ENCODE measurements at places on chromosomes 4 and X.

- no peak for DNase-seq
Observed at GRCh38 chrX:131549011-131549410, 5.1 kb downstream of the OR13H1 start.

DNA sequence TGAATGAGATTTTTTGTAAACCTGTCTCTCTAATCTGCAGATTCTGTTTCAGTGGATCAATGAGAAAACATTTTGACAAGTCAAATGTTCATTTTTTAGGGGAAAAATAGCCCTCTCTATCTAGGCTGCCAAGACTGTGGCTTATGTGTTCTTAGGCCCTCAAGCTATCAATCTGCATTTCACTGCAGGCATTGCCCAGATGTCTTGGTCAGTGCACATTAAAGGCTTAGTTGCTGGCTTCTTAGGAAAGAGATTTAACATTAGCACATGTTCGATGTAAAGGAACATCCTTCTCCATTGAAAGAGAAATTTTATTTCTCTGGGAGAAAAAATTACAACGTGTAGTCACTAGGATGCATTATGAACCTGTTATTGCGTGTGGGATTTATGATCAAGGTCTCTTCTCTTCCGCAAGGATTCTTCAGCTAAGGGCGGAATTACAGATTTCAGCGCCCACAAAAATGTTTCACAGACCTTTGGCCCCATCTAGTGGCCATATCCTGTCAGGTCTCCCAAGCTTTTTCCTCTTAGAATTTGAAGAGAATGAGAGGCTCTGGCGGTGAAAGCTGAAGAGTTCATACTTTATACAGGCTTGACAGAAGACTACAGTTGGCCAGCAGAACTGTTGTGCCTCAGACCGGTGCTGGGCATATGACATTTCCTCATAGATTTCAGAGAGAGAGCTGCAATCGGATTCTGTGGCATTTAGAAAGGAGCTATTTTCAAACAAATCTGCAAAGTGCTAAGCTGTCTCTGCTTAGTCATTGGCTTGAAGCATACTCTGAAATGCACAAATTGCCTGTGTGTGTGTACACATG, 144.6 kb upstream of the NOCT start:
- peak; percentile 40 for DNase-seq

GRCh38 chr4:21628116-21628670, 320.4 kb downstream of the KCNIP4 start:
- DNase-seq = no peak

- DNase-seq = no peak
Observed at GRCh38 chr4:106478152-106478551, 109.6 kb upstream of the GIMD1 start.

GRCh38 chr4:57068237-57068981, 41.8 kb downstream of the IGFBP7 start:
- no peak for DNase-seq

- DNase-seq = no peak
Observed at GRCh38 chrX:14884714-14885113, 11.5 kb downstream of the MOSPD2 start.

DNA sequence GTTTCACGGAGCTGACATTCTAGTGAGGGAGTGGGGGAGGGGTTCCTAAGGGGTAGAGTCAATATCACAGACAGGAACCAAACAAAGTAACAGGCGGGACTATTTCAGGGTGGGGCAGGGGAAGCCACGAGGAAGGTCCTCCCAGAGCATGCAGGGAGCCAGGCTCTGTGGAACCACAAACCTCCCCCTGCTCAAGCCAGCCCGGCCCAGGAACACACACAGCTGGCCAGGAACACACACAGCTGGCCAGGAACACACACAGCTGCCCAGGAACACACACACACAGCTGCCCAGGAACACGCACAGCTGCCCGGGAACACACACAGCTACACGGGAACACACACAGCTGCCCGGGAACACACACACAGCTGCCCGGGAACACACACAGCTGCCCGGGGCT, 24.8 kb downstream of the EVC2 start:
- DNase-seq = no peak

- DNase-seq = no peak
Observed at GRCh38 chr4:144565527-144566195, 80.3 kb upstream of the HHIP start.

DNA sequence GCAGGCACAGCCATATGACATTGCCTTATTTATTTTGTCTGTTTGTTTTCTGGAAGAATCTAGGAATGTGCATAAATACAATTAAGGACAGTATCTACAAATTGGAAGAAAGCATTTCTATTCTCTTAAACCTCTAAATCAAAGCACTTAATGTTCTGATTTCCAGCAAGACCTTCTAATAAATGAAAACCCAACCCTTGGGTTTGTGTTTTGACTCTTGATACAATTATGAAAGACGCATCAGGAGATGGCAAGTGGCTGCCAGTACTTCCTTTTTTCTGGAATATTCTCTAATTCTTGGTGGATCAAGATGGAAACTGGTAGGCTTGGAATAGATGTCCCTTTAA, 437 bp upstream of the CPE start:
- DNase-seq = no peak

GRCh38 chr4:176793060-176793605, 411 bp upstream of the VEGFC start:
- no peak for DNase-seq

- DNase-seq = no peak
Observed at GRCh38 chr4:3419836-3420605, 21.7 kb upstream of the HGFAC start.

- no peak for DNase-seq
Observed at GRCh38 chr4:168917138-168917779, 92.8 kb downstream of the CBR4 start.

GRCh38 chr4:185874516-185875230, 62.7 kb upstream of the SORBS2 start:
- DNase-seq = no peak

GRCh38 chrX:133413218-133413925, 1.9 kb downstream of the GPC4 start:
- DNase-seq = no peak

DNA sequence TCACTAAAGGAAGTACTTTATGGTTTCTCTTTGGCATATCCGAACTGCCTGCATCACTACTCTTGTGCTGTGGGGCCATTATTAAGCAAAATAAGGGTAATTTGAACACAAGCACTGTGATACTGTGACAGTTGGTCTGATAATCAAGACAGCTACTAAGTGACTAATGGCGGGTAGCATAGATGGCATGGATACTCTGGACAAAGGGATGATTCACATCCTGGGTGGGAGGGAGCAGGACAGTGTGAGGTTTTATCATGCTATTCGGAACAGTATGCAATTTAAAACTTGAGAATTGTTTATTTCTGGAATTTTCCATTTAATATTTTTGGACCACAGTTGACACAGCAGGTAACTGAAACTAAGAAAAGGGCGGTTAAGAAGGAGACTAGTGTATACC, 52.6 kb upstream of the CITED1 start:
- no peak for DNase-seq

DNA sequence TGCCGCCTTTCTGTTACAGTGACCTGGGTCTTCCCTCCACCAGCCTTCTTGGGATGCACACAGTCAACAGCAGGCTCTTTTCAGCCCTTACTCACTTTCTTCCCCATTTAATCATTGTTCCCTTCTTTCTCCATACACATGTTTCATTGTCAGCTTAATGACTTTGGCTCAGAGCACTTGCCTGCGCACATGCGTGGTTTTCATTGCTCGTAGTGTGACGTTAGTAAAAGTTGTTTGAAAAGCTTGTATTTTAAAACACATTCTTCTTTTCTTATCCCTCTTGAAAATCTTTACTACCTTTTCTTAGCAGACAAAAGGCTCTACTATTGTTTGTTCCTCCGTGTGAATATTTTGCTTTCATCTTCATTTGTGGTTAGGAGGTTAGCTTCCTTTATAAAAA, 19.7 kb upstream of the SCOC start:
- DNase-seq = no peak

DNA sequence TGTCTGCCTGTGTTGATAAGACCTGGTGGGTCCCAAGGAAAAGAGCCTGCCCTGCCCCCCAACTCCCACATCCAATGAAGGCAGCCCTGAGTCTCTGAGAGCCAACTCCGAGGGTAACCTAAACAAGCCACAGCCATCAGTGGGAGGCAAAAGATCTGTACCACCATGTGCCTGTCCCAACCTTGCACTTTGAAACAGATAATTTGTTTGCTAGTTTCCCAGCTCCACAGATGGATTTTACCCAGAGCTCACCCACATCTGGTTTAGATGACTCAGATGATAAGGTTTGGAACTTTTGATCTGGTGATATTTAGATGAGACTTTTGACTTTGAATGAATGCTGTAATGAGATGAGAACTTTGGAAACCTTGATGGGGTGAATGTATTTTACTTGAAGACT, 246.0 kb upstream of the PSAPL1 start:
- no peak for DNase-seq

- no peak for DNase-seq
Observed at GRCh38 chr4:179447308-179447707, 2005.1 kb upstream of the AGA start.

DNA sequence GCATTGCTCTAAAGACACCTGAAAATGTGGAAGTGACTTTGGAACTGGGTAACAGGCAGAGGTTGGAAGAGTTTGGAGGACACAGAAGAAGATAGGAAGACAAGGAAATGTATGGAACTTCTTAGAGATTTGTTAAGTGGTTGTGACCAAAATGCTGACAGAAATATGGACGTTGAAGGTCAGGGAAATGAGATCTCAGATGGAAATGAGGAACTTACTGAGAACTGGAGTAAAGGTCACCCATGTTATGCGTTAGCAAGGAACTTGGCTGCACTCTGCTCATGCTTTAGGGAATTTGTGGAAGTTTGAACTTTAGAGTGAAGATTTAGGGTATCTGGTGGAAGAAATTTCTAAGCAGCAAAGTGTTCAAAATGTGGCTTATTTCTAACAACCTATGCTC, 99.4 kb downstream of the FAM13A start:
- DNase-seq = no peak

DNA sequence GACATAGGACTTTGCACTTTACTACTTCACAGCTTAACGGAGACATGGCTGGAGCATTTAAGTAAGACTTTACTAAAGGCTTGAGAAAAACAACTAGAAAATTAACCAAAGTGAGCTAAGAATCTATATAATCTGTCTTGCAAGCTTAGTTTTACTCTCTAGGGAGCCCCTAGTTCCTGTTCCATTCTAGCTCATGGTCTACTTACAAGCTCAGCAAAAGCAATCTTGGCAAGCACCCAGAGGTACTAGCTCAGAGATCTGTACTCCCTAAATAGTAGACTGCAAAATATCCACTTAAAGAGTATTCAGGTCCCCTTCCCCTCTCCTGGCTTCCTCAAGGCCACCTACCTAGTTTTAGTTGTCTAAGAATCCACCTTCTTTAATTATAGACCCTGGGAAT, 469.0 kb downstream of the IDS start:
- DNase-seq = no peak

GRCh38 chrX:34300871-34301270, 168.8 kb upstream of the FAM47A start:
- no peak for DNase-seq

- DNase-seq = no peak
Observed at GRCh38 chr4:52883707-52884669, 21.9 kb downstream of the RASL11B start.

- no peak for DNase-seq
Observed at GRCh38 chr4:170674176-170674575, 584.4 kb upstream of the AADAT start.

DNA sequence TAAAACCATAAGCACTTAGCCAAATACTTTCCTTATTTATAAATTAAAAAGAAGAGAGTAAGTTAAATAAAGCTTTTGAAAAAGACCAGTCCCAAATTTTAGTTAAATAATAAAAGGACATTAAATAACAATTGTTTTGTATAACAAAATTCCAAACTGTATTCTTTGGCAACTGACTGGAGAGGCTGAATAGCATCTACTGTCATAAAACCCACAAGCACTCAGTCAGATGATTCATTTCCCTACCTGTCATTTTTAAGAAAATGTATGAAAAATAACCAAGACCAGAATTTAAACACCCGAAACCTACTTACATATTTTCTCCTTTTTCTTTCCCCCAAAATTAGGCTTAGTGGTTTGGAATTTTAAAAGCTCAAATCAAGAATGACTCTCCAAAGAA, 32.5 kb upstream of the SMIM10L2A start:
- DNase-seq = no peak

DNA sequence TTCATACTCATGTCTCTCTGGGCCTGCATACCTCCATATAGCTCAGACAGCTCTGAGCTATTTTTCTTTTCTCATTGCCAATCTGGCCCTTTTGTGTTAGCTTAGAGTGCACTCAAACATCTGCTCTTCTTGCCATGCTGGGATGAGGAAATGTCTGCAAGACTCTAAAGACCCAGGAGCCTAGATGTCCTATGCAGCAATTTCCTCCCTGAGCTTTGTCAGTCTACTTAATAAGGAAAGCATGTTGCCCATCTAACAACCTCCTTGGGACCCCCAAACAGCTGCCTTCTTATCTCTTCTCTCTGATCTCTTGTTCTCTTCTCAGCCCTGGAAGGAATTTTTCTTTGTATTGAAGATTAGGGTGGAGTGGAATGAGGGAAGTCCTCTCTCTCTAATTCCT, 69.2 kb downstream of the UCHL1 start:
- no peak for DNase-seq

- no peak for DNase-seq
Observed at GRCh38 chr4:111636961-111637585, 508.2 kb upstream of the FAM241A start.

GRCh38 chr4:87035881-87036509, 101.2 kb downstream of the AFF1 start:
- no peak for DNase-seq

DNA sequence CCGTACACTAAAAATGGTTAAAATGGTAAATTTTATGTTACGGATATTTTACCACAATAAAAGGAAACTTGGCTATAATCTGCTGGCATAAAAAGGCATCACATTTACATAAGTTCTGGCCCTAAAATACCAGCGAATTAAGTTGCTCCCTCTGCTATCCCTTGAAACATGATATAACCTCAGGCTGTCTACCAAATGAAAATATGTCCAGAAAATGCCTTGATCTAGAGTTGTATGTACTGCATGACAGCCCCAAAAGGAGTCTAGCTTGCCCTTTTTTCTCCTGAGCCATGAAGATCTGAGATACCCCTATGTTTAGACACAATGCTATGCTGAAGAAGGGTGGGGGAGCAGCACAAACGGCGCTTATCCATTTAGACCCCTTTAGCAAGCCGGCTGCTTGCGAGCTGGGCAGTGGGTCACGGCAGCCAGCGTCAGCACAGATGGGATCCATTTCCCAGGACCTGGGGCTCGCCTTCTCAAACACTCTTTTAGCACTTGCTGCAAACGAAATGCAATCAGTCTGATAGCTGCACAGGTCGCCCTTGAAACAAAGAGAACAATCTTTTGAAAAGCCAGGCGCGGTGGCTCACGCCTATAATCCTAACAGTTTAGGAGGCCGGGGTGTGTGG, 77.0 kb downstream of the AFAP1 start:
- no peak for DNase-seq

DNA sequence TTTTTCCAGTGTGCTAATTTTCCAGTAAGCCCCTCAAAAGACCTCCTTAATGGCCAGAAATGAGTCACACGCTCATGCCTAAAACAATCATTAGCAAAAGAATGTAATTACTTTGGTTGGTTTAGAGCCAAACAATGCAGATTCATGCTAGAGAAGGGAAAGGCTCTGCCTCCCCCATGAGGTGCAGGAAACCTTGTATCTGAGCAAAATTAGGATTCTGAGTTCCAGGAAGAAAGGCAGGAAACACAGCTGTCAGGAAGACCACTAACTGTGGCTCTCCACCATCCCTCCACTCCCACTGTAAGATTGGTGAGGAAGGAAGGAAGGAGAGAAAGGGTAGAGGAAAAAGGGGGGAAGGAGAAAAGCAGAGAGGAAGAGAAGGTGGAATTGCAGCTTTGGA, 104.9 kb upstream of the DHX15 start:
- no peak for DNase-seq

GRCh38 chrX:67346667-67347066, 197.2 kb upstream of the AR start:
- DNase-seq = no peak
